ENCODE measurements at places on chromosomes 7 and 10.

DNA sequence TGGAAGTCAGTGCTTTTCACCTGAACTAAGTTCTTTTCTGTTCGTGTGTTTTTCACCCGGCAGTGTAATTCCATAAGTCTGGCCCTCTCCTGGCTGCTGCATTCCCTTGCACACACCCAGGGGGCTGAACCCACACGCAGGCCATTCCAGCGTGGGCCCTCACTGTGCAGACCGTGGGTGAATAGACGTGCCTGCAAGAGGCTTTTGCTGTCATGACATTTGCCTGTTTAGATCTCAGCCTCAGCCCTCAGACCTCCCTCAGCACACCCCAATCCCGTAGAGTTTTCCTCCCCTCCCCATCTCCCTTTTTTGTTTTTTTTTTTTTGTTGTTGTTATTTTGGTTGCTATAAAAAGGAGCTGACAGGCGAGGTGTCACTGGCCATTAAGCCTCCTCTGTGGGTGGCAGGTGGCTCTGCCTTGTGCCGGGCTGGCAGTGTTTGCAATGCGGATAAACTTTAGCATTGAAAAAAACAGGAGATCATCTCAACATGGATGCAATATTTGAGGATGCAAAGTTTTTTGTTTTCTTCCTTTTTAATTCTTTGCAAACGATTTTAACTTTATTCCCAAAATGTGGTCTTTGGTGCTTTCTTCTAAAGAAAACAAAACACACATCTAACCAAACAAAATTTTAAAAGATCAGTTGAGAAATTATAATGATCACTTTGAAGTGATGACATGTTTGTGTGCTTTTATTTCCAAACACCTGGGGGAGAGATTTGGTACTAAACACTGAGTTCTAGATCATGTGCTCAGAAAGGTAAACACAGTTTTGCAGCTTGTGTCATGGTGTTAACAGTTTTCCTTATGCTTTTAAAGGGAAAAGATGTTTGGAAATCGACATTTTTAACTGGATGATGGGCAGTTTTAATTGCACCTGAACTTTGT, 58.8 kb downstream of the WDR37 start:
- DNase-seq = no peak

- no peak for DNase-seq
These were observed 98.8 kb downstream of the ELFN1 start for GRCh38 chr7:1768832-1769231.

DNA sequence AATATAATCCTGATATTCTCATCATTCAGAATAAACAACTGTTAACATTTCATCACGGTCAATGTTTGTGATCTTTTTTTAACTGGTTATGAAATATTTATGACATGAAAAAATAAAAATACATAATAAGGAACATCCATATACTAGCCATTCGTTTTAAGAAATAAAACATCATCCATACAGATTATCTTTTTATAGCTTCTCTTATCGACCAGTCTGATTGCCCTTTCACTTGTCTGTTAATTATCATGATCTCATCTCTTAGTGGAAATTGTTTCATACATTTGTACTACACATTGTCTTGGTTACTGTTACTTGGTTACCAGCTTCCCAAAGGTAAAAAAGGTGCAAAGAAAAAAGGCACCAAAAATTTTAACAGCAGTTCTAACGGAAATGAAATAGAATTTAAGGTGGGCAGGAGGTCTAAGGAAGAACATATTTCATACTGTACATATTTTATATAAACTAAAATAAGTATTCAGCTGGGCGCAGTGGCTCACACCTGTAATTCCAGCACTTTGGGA, 8.4 kb downstream of the ARHGAP21 start:
- DNase-seq = no peak

DNA sequence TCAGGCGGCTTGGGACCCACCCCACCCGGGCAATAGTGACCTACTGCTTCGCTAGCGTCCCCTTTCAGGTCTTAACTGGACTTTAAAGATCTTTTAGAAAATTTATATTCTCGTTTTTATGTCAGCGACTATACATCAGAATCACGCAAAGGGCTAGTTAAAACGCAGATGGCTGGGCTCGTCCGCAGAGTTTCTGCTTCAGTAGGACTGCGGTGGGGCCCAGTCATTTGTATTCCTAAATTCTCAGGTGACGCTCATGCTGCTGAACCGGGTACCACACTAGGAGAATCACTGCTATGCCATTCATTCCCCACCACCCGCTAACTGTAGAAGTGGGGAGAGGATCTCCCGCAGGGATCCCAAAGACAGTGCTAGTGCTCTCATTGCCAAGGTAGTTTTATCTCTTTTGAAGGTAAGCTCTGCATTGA, 12.0 kb upstream of the SP8 start:
- no peak for DNase-seq

- peak; percentile 21 for DNase-seq
These were observed 92.4 kb downstream of the KIF20B start for GRCh38 chr10:89793649-89794254.

GRCh38 chr7:40231796-40232195, 97.0 kb downstream of the SUGCT start:
- DNase-seq = no peak

DNA sequence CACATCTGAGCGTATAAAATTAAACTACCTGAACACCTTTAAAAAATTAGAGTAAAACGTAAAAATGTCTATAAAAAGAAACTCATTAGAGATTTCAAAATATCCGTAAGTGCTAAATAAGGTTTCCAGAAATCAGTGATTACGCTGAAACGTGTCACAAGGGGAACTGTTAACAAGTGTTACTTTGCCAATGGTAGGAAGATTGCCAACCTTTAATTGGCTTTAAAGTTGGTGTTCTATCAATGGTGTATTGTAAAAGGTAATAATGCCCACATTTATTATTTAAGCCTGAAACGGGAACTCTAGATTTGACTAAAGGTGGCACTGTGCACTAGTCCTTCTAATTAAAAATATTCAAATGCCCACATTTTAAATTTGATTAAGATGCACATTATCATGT, 37.8 kb upstream of the HIBADH start:
- no peak for DNase-seq

DNA sequence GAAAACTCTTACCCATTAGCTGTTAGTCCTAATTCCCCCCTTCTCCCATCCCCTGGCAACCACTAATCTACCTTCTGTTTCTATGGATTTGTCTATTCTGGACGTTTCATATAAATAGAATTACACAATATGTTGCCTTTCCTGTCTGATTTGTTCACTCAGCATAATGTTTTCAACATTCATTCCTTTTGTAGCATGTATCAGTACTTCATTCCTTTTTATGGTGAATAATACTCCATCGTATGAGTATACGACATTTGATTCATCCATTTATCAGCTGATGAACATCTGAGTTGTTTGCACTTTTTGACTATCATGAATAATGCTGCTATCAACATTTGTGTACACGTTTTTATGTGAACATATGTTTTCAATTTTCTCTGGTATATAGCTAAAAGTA, 4.4 kb upstream of the FRAT1 start:
- DNase-seq = no peak

GRCh38 chr7:74443543-74444247, 10.0 kb upstream of the GTF2IRD1 start:
- DNase-seq = no peak

DNA sequence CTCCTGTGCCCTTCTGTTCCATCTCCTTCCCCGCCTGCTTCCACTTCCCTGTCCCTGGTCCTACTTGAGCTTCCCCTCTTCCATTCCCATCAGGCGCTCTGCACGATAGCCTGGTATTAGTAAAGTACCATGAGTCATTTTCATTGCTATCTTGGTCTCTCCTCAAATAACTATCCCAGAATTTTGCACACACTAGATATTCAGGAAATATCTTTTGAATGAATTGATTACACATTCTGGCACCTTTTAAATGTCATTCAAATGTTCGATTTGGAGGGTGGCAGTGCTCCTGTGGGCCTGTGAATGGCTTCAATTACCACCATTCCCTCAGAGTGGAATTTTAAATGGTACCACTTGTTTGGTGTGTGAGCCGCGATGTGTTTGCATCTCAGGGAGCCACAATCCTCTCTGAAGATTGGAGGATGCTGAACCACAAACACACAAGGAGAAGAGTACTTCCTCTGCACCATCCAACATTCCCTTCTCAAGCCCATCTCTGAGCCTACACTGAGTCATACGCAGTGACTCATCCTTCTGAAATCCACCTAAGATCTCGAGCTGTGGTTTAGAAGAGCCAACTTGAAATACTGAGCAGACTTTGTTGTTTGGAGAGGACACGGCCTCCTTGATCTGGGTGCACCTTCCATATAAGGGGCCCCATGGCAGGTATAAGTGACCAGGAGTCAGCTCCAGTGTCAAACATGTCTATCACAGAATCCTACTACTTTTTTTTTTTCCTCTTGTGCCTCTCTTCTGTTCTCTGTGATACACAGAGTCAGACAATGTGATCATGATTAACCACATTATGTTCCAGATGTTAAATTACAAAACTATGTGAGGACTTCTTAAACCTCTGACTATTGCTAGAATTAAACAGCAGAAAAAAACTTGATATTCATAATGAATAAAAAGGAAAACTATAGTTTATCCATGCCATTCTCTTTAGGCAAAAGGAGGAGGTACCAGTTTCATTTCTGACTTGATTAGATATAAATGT, 81.9 kb downstream of the BMPER start:
- peak; percentile 95 for DNase-seq

DNA sequence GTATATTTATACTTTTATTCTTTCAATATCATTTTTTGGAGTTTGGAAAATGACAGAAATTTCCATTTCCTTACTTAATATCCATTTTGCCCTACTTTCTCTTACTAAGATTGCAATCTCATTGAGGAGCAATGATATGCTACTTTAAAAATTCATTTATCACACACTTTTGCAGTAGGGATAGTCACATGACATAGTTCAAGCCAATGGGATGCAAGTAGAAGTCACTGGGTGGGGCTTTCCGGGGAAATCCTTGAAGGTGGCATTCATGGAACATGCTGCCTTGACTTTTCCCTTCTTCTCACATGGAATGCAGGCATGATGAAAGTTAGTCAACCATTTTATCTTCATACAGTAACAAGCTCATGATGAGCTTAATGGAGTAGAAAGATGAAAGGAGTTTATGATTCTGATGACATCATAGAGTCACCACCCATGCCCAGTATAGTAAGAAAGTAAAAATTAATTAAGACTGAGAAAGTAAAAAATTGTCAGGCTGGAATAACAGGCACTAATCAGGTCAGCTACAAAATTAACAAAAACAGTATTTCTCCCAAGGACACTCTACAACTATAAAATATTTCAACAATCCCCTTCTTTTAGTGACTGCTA, 33.4 kb downstream of the IQUB start:
- no peak for DNase-seq

DNA sequence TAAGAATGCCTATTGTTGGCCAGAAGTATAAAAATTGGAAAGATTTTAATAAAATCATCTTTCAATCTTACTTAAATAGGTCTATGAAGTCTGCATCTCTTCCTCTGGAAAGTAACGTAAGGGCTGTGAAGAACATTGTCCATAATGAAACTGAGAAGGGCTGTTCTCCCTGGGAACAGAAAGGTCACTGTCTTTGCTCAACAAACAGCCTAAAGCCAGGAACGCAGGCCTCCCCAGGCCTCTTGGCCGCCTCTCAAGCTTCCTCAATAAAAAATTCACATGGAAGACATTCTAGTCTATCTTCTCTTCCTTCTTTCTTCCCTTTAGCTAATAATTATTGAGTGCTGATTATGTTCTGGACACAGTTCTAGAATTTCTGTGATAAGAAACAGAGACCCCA, 9.1 kb upstream of the IDI2 start:
- DNase-seq = no peak

GRCh38 chr7:1809601-1810258, 139.7 kb downstream of the ELFN1 start:
- no peak for DNase-seq

DNA sequence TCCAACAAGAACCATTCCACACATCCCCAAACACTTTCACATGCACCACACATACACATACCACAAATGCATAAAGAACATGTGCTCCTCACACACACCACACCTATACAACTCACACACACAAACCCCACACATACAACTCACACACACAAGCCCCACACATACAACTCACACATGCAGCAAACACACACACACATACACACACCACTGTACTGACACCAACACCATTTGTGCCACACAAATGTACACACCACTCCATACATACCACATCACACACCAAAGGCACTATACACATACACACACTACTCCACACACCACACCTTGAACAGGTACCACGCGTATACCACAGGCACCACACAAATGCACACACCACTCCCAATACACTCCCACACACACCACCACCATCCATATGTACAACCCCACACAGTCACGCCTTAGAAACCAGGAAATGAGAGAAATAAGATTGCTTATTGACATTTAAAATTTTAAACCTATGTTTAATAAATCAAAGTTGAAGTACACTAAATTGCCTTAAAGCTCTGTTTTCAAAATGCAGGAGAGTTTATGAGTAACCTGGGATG, 107.4 kb downstream of the ARL4A start:
- no peak for DNase-seq

- no peak for DNase-seq
These were observed 144.5 kb downstream of the ADCY1 start for GRCh38 chr7:45718464-45719330.

GRCh38 chr7:127514499-127514898, 70.9 kb downstream of the GCC1 start:
- no peak for DNase-seq

DNA sequence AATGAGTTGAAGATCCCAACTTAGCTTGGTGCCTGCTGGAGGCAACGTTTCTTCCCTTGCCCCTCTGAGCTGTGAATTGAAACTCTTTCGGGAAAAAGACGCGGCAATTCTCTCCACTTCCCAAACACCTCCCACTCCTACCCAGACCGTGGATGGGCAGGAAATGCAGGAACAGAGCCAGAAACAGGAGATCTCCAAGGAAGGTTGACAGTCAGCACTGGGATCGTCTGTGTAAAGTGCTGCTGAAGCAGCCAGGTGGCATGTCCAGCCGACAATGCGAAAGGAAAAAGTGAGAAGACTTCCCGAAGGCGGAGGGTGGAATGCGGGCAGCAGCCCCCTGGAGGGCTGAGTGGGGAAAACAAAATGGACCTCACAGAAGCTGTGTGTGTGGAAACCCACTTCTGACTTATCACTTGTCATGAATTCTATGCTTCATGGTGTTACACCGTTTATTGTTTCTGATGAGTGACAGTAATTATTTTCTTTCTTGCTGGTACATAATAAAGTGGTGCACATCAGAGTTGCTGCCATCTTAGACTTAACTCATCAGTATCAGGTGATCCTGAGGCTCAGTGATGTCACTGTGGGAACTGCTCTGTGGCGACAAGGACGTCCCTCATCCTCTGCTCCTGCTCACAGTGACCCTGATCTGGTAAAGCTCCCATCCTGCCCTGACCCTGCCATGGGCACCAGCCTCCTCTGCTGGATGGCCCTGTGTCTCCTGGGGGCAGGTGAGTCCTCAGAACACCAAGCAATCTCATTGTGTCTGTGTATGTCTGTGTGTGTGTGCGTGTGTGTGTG, 220.5 kb upstream of the PRSS1 start:
- no peak for DNase-seq

GRCh38 chr7:20122073-20122472, 95.1 kb downstream of the MACC1 start:
- DNase-seq = no peak

Data from kidney epithelial cell (primary cell).